HFFc6 (cell line): ENCODE measurements at places on chromosomes 7 and 10. TPM values are rescaled to one million over a fixed set of nuclear protein-coding genes. Genes with fewer than 3 reads are reported as not detected.

- DNase-seq, result no peak
Measured at GRCh38 chr10:98414578-98414931, 427 bp downstream of the PYROXD2 start.

GRCh38 chr10:125114761-125115391 lies 45.5 kb downstream of the CTBP2 start:
- no peak for DNase-seq

GRCh38 chr7:94206295-94206694 lies 188.4 kb upstream of the COL1A2 start:
- DNase-seq, result no peak

Gene NPSR1
- total RNA-seq, result not detected in 3 replicates

Gene COMTD1
- 8.3 and 8.6 TPM in 2 replicates for total RNA-seq

Gene PRKG1
- 9.3 and 11.1 TPM in 2 replicates for total RNA-seq

Gene SPDYE8
- not detected in 3 replicates for total RNA-seq
